ENCODE measurements at places on chromosomes 12 and 14.

GRCh38 chr14:41634286-41634685 lies 27.6 kb downstream of the LRFN5 start:
- DNase-seq = no peak

DNA sequence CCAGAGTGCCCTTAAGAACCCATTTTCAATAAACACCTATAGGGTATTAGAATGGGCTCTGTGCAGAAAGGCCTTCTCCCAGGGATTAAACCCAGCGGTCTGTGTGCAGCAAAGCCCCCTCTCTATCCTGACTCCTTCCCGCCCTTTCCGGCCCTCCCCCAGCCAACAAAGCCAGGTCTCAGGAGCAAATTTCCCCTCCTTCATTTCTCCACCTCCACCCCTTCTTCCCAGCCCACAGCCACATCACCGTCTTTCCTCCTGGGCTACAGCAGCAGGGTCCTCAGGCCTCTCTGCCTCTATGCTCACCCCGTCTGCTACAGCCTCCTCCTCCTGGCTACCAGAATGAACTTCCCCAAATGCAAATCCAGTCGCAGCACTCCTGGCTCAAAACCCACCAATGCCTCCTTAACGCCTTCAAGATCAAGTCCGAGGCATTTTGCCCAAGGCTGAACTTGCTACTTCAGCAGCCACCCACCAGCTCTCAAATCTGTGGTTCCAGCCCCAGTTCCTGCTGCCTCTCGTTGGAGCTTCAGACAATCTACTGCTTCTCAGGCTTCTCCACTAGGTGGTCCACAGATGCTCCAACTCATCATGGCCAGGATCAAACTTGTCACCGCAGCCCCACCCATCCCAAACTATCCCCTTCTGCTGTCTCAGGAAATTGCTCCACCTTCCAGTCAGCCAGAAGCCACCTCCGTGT lies 134.8 kb downstream of the BCL11B start:
- DNase-seq = no peak

GRCh38 chr14:94139421-94139820 lies 10.0 kb upstream of the IFI27L2 start:
- no peak for DNase-seq

DNA sequence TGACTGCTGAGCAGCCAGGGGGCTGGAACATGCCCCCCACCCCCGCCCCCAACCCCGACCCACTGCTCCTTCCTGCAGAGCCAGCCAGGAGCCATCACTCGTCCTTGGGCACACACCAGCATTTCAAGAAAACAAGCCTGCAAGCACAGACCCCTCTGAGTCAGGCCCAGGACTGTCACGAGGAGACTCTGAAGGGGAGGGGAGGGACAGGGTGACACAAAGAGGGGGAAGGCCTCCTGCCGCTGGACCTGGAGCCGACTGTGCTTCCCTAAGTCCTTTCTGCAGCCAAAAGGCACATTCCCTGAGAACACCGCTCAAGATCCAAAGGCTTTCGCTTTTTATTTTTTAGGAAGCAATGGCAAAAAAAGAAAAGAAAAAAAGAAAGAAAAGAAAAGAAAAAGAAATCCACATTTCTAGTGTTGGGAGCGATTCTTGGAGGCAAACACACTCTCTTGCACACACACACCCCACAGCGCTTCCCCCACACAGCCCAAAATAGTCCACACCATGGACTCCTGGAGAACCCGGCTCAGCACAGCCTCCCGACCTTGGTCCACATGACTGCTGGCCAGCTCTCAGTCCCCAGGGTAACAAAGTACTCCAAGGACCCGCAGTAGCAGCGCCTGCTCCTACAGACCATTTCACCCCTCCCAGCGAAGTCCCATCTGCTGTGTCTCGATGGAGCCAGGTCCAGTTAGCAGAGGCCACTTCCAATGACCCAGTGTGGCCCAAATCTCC lies 101.7 kb downstream of the DPF3 start:
- DNase-seq = no peak

- DNase-seq = no peak
Observed at GRCh38 chr12:53179687-53180219, 769 bp upstream of the ZNF740 start.

- no peak for DNase-seq
Observed at GRCh38 chr12:13124656-13125505, 21.4 kb upstream of the GSG1 start.

DNA sequence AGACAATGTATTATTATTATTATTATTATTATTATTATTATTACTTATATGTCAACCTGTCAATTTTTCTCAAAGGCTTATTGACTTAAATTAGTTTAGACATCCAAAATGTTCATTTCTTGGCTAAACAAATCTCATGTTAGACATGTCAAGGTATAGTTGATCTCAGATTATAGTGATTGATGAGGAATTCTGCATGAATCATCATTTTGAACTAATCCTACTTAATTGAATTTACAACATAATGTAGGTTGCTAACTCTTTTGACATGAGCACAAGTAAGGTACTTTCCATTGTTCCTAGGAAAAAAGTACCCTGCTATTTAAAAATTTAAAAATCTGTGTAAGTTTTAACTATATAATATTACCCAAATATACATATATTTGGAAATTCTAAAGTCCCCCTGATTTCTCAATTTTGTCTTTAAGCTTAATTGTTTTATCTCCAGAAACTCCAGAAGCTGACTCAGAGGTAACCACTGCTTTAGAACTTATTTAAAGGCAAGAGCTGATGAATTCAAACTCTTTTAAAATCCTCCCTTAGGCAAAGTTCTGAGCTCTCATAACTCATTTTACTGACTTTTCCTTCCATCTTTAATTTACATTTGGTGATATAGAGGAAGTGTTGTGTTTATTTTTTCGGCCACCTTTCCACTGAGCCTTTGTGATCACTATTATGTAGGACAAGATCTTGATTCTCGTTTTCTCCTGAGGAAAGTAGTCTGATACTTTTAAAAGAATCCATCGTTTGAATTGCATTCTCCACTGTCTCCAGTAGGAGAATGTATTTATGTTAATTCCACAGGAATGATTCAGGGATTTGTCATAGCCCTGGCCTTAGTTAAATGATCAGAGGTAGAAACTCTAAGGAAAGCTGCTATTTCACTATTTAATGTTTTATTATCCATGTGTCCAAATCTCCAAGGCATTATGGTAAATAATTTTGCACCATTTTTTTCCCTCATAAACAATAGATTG lies 1304.5 kb downstream of the AACS start:
- no peak for DNase-seq

- DNase-seq = no peak
Observed at GRCh38 chr14:96737881-96738280, 59.3 kb upstream of the VRK1 start.

- no peak for DNase-seq
Observed at GRCh38 chr12:112506513-112507166, 87.9 kb downstream of the PTPN11 start.

DNA sequence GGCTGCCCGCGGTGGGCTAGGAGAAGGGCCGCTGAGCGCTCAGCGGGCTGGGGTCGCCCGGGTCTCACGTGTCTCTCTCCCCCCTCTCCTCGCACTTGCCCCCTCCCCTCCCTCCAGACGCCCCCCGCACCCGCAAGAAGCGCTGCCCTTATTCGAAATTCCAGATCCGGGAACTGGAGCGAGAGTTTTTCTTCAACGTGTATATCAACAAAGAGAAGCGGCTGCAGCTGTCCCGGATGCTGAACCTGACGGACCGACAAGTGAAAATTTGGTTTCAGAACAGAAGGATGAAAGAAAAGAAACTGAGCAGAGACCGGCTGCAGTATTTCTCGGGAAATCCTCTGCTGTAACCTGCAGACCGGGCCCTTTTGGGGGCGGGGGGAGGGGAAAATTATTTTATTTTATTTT lies 314 bp upstream of the HOTAIR start:
- DNase-seq = no peak

GRCh38 chr14:73323896-73324399 lies 86.6 kb downstream of the PAPLN start:
- no peak for DNase-seq

- DNase-seq = no peak
Observed at GRCh38 chr14:45150386-45150890, 14.7 kb downstream of the FANCM start.

DNA sequence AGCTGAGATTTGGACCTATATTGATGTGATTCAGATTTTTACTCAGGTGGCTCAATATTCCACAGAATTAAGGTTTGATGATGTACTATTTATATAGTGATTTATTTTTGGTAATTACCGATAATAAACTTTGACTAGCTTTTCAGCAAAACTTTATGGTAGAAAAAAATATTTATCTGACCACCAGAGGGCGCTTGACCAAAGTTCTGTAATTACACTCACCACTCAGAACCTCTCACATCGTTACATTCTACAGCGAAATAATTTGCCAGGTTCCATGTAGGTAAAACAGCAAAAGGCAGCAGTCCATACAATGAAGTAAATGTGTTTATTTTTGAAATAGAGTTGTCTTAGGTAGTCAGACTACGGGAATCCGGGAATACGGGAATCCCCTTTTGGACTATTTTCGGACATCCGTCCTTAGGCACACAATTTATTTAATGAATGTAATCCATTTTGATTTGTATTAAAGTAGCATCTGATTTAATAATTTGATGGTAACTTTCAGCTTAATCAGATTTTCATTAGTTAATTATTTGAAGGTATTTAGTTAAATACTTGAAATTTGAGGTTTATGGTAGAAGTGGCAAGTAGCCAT lies 143.0 kb upstream of the DDHD1 start:
- no peak for DNase-seq

- no peak for DNase-seq
Observed at GRCh38 chr14:92021523-92021922, 18.3 kb downstream of the TRIP11 start.

DNA sequence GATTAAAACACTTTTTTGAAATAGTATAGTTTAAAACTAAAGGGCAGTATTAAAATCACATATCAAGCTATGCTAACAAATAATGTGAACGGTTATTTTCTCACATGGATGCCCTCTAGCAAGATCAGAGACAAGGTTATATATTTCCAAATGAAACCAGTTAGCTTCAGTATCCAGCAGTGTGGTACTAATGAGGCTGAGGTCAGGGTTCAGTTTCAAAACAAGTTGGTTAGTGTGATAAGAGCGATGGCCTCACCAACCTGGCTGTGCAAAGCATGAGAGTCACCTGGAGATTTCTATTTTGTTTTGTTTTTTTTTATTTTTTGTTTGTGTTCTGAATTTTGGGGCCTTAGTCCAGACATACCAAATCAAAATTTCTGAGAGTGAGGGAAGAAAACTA lies 352.2 kb upstream of the KITLG start:
- no peak for DNase-seq

DNA sequence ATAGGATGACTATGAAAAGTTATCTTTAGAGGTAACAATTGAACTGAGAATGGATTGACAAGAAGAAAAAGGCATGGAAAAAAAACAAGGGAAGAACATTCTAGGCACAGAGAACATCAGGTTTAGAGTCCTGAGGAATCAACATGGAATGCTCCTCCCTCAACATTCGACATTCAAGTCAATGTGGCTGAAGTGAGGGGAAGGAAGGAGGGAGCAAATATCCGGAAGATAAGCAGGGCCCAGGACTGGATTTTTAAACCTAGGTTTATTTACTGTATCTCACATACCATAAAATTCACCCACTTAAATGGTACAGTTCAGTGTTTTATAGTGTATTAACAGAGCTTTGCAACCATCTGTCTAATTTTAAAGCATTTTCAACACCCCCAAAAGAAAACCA lies 9.6 kb upstream of the CCER1 start:
- no peak for DNase-seq

GRCh38 chr14:35399083-35399937 lies 5.2 kb downstream of the NFKBIA start:
- DNase-seq = peak; percentile 52

GRCh38 chr12:14937689-14938088 lies 648 bp downstream of the ERP27 start:
- no peak for DNase-seq

DNA sequence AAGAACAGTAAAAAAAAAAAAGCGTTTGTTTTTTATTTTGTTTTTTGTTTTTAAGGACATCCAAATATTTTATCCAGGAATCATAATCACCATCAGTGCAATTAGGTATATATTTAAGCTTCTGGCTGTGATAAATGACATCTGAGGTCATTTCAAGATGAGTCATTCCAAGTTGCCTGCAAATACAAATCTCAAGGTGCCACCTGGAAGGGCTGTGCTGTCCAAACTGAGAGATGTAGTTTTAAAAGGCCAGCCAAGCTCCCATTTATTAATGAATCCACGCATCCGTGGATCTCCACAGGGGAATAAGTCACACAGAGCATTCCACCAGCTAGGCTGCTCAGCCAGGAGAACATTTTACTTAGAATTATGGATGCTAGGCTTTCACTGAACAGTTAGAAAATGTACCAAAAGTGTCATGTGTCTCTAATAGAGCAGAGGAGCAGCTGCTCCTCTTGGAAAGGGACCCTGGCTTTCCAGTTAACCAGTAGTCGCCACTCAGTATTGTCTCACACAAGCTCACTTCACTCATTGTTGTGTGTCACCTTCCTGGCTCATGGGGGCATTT lies 1151.4 kb upstream of the TMEM132C start:
- no peak for DNase-seq

GRCh38 chr12:104006929-104007328 lies 41.3 kb downstream of the TDG start:
- no peak for DNase-seq

GRCh38 chr14:50795142-50795541 lies 35.8 kb downstream of the NIN start:
- DNase-seq = no peak

DNA sequence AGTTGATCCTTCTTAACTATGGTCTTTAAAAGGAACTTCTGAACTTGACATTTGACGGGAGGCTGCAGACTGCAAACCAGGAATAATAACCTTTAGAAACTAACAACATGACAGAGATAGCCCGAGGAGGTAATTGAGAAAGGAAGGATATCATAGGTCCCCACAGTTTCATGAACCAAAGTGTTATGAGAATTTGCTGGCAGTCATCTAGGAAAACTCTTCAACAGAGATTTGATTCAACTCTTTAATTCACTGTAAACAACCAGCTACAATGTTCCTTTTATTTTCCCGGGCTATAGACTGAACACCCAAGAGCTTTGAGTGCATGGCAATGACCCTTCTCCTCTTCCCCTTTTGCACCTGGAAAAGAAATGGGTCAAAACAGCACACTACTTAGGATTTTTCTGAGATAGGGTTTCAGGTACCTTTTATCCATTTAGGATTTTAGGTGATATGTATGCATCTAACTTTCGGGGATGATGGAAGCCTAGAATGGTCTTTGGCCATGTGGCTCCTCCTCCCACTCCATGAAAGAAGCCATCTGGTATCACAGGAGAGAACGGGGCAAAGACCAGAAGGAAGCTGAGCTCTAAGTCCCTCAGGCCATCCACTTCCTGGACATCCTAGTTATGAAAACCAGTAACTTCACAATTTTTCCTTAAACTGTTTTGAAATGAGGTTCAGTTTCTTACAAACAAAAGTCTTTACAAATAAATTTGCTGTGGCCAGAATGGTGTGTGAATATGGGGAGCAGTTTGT lies 23.0 kb downstream of the GLT8D2 start:
- DNase-seq = no peak

GRCh38 chr12:121930862-121931261 lies 12.5 kb downstream of the CFAP251 start:
- no peak for DNase-seq

DNA sequence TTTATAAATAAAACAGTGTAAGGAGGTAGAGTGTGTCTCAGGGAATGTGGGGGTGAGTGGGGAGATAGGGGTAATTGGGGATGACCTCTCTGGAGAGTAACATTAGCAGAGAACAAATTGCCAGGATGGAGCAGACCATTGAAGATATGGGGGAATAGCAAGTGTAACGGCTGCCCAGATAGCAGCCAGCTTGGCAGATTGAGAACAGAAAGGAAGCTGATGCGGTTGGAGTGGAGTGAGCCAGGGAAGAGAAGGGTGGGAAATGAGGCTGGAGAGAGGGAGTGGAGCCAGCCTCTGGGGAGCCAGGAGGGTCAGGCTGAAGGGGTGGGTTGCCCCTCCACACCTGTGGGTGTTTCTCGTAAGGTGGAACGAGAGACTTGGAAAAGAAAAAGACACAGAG lies 5.6 kb upstream of the ADCK1 start:
- no peak for DNase-seq
